ENCODE measurements at places on chromosomes 1 and 21.

DNA sequence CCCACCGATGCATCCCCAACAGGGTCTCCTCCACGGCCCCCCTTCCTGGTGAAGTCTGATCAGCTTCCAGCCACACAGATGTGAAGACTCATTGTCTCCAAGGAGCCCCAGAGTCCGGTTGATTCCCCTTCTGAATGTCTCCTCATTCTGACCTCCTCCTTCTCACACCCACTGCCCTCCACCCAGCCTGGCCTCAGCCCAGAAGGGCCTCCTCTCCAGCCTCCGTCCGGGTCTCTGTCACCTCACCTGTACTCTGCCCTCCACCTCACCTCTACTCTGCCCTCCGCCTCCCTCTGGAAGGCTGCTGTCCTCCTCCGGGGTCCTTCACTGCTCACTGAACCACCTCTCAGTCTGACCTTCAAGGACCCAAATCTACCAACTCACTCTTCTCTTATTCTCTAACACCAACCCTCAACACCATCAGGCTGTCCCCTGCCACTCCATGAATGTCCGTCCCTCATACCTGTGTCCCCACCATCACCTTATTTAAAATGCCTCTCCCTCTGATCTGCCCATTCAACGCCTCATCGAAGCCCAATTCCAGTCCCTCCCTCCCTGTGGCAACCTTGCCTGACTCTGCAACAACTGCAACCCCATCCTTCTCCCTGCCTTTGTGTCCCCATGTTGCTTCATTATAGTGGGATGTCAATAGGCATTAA is 201.2 kb downstream of the TOMM20 start:
- no peak for DNase-seq

- DNase-seq = no peak
These were observed 70.2 kb downstream of the ESRRG start for GRCh38 chr1:216653001-216653400.

DNA sequence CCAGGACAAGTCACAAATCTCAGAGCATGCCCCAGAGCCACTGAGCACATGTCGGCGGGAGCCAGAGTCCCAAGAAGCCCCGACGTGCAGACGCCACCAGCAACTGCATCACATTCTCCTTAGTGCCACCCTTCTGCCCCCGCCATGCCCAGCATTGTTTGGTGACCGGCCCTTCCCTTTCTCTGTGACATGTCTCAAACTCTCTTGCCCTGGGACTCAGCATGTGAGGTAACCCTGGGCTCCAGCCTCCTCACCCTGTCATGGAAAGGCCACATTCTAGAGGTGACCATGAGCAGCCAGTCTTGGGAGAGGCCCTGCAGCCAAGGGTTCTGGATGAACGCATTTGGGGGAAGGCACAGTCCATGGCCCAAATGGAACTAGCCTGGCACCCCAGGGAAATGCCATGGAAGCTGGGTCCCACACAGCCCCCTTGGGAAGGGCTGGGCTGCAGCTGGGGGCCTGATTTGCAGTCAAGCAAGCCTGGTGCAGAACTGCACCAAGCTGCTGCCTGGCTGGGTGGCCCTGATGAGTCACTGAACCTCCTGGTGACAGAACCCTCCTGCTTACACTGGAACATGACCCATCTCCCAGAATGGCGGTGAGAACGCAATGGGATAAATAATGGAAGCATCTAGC is 94.4 kb downstream of the ITPKB start:
- no peak for DNase-seq

DNA sequence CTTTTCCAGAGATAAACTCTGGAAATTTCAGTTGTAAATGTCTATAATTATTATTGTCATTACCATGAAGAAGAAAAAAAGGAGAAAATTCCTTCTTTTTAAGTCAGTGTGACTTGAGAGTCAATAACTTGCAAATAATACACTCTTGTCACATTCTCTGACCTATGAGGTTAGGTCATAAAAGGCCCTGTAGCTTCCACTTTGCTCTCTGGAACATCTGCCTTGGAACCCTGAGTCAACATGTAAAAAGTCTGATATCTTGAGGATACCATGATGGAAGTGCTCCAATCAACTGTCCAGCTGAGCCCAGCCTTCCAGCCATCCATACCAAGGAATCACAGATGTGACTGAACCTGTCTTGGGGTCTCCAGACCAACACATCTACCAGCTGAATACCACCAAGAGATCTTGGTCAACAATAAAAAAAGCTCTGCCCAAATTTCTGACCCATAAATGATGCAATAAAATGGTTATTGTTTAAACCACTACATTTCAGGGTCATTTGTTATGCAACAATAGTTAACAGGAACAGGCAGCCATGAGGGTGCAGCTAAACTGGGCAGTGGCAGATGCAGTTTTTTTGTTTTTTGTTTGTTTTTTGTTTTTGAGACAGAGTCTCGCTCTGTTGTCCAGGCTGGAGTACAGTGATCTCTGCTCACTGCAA is 10.3 kb downstream of the DMRTA2 start:
- no peak for DNase-seq

- DNase-seq = peak; percentile 14
These were observed 34.2 kb upstream of the COX20 start for GRCh38 chr1:244801246-244801645.

DNA sequence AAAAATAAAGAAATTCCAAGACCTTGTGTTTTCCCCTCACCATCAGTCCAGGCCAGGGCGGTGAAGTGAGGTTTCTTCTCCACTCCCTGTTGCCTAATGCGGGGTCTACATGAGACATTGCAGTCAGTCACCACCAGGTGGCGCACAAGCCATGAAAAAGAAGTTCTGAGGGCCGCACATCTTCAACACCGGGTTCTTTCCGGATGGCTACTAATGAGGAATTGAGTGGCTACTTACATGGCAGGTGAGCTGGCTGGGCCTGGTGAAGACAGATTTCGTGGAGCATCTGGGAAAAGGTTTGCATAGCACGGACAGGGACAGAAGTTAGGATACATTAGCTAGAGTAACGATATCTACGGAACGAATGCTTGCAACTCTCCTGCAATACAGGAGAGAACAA is 15.8 kb upstream of the S100A11 start:
- peak; percentile 71 for DNase-seq

DNA sequence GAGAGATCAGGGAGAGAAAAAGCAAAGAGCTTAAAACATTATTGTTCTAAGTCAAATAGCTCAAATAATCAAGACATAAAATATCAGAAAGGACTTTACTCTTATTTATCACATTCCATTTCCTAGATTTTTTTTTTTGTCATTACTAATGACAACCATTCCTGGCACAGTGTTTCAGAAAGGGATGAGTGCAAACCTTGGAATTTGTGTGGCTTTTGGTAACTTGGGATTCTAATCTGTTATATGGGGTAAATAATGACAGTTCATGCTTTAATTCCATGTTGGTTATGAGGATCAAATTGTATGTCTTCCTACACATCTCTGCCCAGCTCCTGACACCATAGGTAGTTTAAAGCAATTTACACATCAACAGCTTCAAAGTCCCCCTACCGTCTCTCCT is 358.4 kb upstream of the ADGRL4 start:
- DNase-seq = no peak
